SK-N-MC (cell line): ENCODE measurements at places on chromosomes 16 and 17.

DNA sequence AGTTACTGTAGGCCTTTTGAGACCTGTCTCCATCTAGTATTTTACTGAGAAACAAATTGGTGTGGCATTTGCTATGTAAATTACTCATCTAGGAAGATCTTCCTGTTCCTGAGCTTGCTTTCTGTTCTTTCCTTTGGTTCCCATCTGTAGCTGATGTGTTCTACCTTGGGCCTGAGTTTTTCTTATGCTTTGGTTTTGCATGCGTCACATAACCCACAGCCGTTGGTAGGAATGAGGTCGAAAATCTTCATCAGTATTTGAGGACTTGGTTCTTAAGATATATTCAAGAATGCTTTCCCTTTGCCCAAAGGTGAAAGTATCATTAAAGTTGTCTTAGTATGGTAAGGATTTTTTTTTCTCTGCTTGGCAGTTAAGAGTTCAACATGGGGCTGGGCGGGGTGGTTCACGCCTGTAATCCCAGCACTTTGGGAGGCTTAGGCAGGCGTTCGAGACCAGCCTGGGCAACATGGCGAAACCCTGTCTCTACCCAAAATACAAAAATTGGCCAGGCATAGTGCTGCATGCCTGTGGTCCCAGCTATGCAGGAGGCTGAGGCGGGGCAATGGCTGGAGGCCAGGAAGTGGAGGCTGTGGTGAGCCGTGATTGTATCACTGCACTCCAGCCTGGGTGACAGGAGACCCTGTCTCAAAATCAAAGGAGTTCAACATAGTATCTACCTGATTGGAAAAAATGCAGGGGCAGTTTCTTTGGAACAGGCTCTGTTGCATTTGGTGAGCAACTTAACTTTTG lies 28.8 kb downstream of the IST1 start:
- no peak for DNase-seq

DNA sequence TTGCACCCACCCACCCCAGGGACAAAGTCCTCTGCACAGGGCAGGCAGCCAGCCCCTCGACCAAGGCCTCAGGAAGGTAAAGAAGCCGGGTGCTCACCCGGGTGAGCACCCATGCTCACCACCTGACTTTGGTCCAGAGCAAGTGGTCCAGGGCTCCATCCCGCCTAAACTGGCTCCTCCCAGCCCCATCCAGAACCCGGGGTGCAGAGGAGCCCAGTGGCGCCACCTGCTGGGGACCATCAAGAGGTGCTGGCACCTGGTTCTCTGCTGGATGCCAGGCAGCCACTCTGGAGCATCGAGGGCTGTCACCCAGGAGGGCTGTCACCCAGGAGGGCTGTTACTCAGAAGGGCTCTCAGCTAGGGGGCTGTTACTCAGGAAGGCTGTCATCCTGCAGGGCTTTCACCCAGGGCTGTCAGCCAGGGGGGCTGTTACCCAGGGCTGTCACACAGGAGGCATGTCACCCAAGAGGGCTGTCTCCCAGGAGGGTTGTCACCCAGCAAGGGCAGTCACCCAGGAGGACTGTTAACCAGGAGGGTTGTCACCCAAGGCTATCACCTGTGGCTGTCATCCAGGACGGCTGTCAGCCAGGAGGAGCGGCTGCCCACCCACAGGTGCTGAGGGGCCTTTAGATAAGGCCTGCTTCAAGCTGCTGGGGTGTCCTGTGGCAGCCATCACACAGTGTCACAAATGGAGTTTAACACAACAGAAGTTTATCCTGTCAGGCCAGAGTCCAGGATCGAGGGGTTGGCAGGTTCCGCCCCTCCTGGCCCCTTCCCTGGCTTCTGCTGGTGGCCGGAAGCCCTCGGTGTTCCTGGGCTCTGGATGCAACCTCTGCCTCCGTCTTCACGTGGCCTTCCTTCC lies 98.5 kb downstream of the TNFRSF13B start:
- no peak for DNase-seq

- no peak for DNase-seq
These were observed 34.4 kb upstream of the GAN start for GRCh38 chr16:81280393-81280792.

DNA sequence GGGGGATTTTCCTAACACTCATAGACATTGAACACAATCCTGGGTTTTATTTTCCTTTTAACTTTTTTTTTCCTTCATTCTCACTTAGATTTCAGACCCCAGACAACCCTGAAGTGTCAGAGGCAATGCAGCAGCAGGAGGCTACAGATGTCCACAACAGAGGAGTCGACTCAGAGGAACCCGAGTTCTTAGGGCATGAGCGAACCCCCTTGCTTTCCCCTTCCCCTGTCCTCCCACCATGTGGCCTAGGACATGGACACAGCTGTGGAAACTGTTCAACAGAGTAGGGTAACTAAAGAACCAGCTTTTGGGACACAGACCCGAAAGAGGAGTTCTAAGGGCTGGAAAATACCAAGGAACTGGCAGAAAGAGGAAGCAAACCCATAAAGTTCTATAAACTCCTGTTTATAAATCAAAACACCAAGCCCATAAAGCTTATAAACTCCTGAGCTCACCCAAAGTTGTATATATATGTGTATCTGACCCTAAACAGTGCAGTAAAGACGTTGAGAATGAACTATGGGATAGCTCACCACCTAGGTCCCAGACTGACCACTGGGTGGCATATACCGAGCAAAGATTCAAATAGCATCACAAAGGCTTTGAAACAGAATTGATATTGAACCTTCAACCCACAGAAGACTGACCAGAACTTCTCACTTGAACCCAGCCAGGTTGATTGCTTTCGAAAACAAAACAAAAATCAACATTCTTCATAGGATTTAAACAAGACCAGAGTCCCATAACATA lies 33.9 kb downstream of the CMTM4 start:
- no peak for DNase-seq

DNA sequence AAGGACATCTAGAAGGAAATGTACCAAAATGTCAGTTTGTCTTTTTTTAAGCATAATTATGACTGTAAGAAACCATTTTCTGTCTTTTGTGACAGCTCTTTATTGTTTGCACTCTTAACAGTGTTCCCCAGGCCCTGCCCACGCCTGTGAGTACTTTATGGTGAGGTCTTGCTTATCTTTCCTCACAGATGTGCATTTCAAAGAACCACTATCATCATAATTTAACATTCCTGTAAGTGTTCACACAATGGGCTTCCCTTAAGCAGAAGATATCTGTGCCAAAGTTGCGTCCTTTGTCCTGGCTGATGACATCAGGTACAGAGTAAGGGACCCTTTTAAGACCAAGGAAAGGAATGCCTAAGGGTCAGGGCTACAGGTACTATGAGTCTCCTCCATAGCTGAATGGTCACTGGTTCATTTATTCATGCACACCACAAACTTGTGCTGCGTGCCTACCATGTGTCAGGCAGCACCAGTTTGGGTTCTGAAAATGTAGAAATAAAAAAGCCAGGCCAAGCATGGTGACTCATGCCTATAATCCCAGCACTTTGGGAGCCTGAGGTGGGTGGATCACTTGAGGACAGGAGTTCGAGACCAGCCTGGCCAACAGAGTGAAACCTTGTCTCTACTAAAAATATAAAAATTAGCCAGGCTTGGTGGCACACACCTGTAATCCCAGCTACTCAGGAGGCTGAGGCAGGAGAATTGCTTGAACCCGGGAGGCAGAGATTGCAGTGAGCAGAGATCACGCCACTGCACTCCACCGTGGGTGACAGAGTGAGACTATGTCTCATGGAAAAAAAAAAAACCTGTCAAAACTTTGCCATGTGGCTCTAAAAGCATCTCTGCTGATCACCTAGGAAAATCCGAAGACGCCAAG lies 55.4 kb upstream of the NLK start:
- DNase-seq, result no peak

DNA sequence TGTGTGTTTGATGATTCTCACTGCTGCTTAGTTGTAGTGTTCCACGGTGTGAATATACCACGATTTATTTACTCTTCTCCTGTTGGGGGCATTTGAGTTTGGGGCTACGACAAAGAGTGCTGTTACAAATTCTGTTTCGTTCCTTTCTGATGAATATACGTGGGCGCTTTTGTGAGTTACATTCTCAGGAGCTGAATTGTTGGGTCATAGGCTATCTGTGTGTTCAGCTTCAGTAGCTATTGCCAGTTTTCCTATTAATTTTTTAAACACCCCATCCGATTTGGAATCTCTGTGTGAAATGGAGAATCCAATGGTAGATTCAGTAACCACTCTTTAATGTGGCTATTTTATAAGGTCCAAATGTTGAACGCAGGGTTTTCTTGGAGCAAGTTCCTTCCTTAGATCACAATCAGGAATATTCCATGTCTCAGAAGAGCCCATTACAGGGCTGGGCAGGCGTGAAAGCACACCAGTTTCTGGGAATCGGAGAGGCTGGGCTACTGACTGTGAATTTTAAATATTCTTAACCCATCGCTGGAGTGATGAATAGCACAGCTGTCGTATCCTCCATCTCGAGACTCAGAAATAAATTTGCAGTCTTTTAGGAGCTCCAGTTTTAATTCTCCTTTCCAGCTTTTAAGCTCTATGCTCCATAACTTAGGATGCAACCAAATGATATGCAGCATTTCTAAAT lies 115.9 kb downstream of the PITPNC1 start:
- no peak for DNase-seq
